Stimulated activated CD4-positive, alpha-beta T cell treated with anti-CD3 and anti-CD28 coated beads, Interleukin-1b, Interleukin-23, amount 100 ng/mL, for 4 hours (primary cell): ENCODE measurements at places on chromosomes 3 and 15.

GRCh38 chr15:41276831-41277230, 45.8 kb downstream of the CHP1 start:
- DNase-seq, result no peak

DNA sequence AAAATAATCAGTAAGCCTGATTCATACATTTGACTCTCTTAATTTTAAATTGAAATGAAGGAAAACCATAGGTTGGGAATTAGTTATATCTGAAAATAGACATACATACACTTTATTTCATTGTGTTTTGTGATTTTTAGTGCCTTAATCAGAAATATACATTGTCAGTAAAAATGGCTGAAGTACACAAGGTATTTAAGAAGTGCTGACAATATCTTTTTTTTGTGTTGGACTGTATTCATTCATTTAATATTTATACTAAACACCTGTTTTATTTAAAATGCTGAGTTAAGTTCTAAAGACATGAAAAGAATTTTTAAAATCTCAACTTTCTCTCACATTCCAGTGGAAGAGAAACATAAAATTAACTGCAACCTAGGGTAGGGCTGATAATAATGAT, 413.3 kb downstream of the PLCL2 start:
- no peak for DNase-seq

- no peak for DNase-seq
Measured at GRCh38 chr3:18233987-18234716, 191.0 kb downstream of the SATB1 start.

DNA sequence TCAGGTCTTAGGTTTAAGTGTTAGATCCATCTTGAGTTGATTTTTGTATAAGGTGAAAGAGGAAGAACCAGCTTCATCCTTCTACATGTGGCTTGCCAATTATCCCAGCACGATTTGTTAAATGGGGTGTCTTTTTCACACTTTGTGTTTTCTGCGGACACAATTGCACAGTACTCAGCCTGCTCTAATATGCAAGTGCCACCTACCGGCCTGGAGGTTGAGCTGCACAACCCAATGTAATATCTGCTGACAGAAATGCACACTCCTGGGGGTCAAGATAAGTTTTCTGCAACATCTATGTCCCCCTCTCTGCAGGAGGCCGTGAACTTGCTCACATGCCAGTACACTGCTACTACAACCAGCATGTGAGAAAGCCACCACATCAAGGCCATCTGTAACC, 791.9 kb upstream of the ROBO1 start:
- DNase-seq, result no peak
